ENCODE measurements at places on chromosomes 4 and X.

- DNase-seq = no peak
These were observed 51.3 kb downstream of the PCDH19 start for GRCh38 chrX:100358766-100359165.

DNA sequence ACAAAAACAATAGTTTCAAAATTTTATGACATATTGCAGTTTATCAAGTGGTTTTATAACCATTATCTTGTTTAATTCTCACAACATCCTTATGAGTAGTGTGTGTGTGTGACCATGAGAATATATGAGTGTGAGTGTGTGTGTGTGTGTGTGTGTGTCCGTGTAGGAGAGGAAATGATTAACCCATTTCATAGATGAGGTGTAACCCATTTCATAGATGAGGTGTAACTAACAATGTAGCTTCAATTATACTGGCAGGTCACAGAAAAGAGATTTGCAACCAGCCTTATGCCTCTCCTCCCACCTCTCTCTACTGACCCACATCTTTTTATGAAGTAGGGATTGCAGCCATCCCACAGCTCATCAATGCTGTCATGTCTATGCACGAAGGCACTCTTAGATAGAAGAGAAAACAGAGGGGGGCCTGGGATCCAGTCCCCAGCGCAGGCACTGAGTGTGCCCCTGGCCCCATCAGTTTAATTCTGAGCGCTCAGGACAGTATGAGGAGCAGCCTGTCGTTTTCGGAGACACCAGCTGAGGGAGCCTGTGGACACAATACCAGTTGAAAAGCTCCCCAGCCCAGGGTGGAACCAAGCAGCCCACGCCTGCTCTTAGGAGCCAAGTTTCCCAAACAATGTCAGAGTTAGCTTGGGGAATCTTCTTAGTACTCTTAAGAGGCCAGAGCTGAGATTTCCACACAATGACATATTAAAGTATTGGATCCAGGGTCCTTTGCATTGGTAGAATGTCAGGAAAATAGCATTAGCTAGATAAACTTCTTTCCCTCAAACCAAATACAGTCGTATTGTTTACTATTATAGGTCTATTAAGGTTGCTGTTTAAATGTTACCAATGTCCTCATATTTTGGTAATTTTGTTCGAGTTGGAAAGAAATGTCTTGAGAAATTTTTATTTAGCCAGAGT lies 88.6 kb downstream of the PALLD start:
- DNase-seq = peak; percentile 60

GRCh38 chr4:159682996-159683395 lies 580.1 kb downstream of the RAPGEF2 start:
- no peak for DNase-seq

DNA sequence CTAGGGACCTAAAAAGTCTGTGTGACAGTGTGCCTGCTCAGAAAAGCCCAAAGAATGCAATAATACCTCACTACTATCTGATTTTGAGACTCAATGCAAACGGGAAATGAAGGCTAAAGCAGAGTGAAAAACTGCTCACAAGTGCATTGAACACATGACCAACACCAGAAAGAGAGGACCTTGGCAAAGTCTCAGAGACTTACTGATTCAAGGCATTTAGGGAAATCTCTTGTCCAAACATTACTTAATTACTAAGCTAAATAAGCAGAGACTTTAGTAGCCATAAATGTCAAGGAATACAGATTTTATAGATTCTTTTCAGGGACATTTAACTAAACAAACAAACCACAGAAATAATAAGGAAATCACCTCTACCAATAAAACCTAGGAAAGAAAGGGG lies 916.0 kb downstream of the FSTL5 start:
- DNase-seq = no peak

DNA sequence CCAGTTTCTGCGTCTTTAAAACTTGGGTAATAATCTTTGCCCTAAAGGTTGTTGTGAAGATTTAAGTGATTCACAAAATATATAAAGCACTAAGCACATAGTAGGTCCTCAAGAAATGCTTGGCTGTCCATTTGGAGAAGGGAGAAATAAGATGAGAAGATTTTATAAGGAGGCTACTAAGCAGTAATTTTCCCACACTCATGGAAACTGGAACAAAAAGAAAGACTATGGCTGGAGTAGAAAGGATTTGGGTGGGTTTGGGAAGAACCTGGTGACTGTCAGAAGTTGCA lies 47.0 kb downstream of the PRPS1 start:
- no peak for DNase-seq

DNA sequence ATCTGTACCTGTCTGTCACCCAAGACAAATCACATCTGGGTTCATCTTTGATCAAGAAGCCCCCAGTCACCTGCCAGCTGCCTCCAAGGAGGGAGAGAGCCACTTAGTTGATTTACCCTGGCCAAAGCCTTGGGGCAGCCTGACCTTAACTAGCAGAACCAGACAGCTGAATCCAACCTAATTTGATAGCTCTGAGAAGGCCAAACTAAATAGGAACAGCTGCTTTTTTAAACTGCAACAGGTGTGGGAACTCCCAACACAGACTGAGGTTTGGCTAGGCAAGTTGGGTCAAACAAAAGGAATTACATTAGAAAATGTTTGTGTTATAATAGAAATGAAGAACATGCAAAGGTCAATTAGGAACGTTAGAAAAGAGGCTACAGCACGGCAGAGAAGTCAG lies 375.7 kb downstream of the NLGN4X start:
- DNase-seq = no peak

- DNase-seq = no peak
These were observed 115.2 kb downstream of the NAA11 start for GRCh38 chr4:79210636-79211049.

- no peak for DNase-seq
These were observed 552.1 kb downstream of the SPOCK3 start for GRCh38 chr4:166682200-166682599.

All from HuH-7 (cell line).